ENCODE measurements at places on chromosomes 6 and 20.

DNA sequence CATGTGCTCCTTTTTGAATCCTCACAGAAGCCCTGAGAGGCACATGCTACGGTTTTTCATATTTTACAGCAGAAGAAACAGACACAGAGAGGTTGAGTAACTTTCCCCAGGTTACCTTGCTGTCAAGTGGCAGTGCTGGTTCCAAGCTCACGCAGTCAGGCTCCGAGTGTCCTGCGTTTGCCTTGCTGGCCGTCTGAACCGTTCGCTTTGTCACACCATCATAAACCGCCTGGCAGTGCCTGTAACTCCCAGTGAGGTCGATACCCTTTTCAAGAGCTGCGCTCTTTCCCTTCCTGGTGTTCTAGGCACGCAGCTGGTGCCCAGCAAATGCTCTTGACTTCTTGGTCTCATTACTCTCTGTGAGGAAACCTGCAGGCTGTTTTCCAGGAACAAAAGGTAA, 31.3 kb upstream of the KCNG1 start:
- DNase-seq: no peak

DNA sequence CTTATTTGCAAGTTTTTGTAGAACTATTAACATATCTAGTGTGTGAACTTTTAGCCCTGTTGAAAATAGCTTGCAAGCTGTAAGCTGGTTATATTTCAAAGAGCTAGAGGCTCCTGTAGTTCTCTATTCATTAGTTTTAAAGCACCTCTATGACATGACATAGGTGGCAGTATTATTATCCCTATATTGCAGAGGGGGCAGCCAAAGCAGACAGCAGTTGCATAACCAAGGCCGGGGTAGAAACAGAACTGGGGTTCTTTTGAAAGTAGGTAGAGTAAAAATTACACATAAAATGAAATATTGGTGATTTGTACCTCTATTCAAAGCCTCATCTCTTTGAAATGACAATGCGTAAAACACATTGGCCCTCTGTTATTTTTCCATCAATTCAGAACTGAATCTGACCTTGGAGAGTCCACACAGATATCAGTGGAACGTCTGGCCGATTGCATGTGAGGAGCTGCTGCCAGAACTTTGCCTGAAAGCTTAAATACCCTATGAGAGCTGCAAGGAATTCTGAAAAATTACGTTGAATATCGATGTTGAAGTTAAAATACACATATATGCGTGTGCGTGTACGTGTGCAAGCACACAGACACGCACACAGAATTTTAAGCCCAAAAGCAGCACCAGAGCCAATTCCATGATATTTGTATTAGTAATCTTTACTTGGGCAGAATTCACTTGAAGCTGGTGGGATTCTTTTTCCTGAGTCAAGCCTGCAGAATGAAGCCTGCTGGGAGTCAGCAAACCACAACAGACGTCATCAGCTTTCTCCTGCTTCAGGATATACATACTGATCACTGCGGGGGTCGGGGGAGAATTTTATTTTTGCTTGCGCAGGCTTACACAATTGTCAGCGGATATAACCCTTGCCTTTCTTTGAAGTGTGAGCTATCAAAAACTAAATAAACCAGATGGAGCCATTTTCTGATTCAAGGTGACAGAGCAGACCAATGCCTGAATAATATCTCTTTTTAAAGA, 163.2 kb downstream of the PDE7B start:
- DNase-seq: no peak

- DNase-seq: no peak
Measured at GRCh38 chr20:53412577-53413185, 181.0 kb downstream of the ZNF217 start.

- no peak for DNase-seq
Measured at GRCh38 chr6:163250116-163250515, 164.4 kb upstream of the QKI start.

- DNase-seq: no peak
Measured at GRCh38 chr20:49570161-49570827, 2.4 kb upstream of the PTGIS start.

DNA sequence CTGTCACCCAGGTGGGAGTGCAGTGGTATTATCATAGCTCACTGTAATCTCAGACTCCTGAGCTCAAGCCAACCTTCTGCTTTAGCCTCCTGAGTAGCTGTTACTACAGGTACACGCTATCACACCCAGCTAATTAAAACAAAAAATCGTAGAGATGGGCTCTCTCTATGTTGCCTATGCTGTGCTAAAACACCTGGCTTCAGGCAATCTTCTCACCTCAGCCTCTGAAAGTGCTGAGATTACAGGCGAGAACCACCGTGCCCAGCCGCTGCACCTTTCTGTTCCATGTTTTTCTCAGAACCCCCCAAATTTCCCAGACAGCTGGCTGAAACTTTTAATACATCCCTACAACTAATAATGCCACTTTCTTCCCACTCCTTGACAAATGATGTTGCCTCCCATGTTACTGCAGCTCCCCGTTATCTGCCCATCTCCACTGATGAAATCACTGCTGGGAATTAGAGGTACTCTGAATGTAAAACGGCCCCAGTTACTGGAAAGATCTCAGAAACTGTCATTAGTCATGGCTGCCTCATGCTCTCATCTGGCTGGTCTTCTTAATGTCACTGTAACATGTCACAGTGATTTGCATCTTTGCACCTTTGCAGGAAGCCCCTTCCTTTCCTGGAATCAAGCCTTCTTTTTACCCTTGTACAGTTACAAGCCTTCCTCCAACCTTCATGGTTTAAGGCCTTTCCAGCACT, 697.5 kb downstream of the PRKN start:
- DNase-seq: no peak

DNA sequence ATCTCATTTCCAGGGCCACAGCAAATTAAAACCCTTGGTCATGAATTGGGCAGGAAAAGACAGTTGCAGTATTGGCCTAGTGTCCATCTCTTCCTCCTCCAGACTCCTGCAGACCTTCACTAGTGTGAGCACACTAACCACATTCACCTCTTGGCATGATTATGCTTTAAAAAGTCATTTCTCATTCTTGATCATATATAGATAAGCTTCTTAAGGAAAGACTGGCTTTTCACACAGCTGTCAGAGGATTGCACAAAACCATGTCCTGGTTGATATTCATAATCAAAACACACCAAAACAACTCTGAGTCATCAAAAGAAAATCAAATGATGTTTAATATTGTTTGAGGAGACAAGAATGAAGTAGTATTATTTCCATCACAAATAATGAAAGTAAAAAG, 52.1 kb downstream of the TMEM200A start:
- no peak for DNase-seq

GRCh38 chr6:97049253-97050011, 124.9 kb downstream of the KLHL32 start:
- DNase-seq: no peak

GRCh38 chr6:2171728-2172127, 73.7 kb downstream of the GMDS start:
- DNase-seq: no peak

- DNase-seq: no peak
Measured at GRCh38 chr6:111481836-111482187, 1.2 kb downstream of the REV3L start.

GRCh38 chr6:30990422-30991086, 7.0 kb downstream of the MUC21 start:
- no peak for DNase-seq

DNA sequence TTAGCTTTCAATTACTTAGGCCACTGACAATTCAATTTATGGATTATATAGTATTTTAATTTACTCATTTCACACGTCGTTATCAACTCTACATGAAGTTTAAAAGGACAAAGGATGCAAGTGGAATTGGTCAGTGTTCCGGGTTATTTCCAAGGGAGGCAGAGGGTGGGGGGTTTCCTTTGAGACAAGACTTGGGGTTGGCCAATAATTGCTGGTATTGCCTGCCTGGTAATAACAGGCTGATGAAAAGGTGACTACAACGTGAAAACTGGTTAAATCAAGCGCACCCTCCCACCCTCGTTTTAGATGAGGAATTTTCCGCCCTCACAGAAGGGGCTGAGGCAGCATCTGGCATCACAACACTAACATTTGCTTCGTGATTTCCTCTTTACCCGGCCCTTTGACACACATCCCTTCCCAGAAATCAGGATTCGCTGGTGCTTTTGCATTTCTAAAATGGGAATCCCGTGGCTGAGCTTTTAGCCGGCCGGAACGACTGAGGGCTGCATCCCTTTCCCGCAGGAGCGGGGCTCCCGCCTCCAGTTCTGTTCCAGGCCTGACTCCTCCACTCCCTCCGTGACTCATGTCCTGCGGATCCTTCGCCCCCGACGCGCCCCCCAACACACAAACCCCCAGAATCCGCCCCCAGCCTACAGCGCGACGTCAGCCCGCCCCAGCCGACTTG, 999 bp upstream of the PIM1 start:
- DNase-seq: no peak

DNA sequence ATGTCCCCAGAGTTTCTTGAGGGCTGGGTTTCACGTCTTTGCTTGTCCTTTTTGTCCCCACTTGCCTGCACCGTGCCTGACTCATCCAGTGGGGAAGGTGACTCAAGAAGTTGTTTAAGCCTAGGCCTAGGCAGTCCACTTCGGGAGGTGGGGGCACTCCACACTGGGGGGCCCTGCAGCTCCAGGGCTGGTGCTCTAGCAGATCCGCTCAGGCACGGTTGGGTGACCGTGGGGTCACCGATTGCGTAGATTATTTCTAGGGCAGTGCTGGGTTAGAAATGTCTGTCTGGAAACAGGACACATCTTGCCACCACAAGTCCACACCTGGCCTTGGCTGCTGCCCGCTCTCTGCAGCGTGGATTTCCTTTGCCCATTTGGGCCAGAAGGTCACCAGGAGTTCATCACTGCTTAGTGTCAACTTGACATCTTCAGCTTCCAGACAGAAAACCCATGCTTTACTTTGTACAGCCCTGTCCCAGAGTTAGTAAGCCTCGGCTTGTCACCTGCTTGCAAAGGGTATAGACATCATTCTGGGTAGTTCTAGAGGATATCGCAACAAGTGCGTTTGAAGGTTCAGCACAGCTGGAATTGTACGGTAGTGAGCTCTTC, 13.6 kb upstream of the C20orf144 start:
- no peak for DNase-seq

DNA sequence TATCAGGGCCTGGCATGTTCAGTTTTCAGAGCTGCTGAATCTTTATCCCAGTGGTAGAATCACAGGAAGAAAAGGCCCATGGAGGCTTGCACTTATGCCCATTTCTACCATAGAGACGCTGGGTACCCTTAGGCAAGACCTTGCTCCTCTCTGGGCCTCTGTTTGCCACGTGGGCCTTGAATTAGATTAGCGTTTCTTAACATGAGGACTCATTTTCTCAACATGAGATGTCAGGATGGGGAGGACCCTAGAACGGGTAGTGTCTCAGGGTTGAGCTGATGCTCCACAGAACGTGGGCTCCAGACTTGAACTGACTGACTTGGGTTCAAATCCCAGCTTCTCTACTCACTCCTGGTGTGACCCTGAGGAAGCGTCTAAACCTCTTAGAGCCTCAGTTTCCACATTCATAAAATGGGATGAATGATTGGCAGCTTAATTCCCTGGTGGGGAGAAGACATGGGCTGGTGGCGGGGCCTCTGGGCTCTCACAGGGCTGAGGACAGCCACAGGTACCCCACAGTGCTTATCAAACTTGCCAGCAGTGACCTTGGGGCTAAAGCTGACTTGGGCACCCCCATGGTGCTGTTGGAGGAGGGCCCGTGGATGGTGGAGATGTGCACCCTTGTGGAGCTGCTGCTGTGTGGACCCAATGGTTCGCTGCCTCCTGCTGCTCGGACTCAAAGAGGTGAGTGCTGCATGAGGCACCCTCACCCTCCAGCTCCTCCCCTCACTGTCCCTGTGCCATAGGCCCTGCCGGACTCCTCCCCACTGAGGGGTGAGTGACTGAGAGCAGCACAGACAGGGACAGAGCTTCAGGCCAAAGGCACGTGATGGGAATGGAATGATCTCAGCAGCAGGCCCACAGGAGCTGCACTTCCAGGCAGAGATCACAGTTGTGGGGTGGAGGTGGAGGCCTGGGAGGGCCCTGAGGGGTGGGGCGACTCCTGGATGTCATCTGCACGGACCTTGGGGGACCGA, 28.2 kb downstream of the SUN5 start:
- DNase-seq: no peak

DNA sequence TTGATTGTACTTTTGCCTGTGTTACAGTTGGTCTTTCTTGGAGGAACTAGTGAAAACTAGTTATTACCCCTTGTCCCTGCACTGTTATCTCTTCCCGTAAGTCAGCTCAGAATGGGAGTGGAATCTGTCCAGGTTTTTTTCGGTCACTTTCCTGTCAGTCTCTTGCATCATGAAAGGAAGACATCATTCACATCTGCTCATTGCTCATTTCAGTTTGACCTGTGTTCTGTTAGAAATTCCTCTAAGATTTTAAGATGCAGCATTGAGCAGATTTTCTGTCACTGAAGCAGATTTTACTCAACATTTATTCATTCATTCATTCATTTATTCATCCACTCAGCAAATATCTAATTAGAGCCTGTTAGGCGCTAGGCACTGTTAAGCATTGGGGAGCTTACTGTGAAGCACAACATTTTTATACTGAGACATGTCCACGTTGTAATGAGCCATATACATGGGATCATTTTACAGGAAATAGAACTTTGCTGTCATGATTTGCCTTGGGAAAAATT, 33.1 kb upstream of the HINT3 start:
- DNase-seq: no peak

DNA sequence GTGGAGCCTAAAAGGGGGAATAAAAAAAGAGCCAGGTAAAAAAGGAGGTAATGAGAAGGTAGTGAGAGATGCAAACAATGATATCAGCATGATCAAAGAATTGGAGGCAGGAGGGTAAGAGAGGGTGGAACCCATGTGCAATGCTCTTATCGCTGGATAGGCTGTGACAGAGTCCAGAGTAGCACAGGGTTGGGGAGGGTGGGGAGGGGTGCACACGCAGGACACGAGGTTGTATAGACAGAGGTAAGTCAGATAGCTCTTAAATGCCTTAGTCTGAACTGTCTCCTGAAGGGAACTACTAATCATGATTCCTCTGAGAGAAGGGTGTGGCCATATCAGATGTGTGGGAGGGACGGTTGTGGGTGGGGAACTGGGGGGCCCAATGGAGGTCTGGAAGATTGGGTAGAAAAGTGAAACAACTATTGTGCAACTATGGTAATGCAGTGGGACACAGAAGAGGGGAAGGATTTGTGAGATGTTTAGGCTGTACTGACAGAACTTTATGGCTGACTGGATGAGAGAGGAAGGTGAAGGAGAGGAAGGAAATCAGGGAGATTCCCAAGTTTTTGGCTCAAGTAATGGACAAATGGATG, 354.8 kb downstream of the BTBD9 start:
- no peak for DNase-seq
